ENCODE measurements at places on chromosomes 2 and 18. TPM values are rescaled to one million over a fixed set of nuclear protein-coding genes. Genes with fewer than 3 reads are reported as not detected.
A peak's percentile ranks its signal among the peaks of the same experiment; 100 is the strongest.

Gene SLC19A3
- 1.1 TPM for total RNA-seq

DNA sequence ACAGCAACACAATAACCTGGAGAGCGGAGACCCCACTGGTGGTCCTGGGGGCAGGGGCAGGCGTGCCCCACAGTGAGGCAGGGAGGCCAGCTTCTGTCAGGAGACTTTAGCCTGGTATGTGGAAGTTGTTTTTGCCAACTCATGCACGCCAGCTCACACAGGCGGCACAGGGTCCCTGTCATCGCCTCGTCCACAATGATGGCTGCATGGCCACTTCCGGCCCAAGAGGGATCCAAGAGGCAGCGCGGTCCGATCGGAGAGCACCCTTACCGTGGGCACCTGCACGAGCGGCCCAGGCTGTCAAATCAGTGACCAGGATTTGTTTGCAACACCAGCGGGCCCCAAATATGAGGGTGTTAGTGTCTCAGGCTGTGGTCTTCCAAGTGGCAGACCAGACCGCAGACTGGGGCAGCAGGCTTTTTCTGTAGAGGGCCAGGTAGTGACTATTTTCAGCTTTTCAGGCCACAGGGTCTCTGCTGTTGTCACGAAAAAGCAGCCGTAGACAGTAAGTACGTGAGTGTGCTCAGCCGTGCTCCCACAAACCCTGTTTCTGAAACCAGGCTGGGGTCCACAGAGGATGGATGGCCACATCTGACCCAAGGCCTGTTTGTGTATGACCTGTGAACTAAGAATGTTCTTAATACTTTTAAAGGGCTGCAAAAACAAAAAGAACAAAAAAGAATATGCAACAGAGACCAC lies 21.2 kb downstream of the SNED1 start:
- H3K27ac ChIP-seq, result no peak overlapping the region
- no peak for DNase-seq
- H3K4me1 ChIP-seq, result no peaks in the 10 kb centered on the region
- no peaks in the 10 kb centered on the region for H3K27me3 ChIP-seq
- H3K36me3 ChIP-seq, result no peaks in the 10 kb centered on the region

Gene MAIP1
- 23.7 TPM for total RNA-seq

DNA sequence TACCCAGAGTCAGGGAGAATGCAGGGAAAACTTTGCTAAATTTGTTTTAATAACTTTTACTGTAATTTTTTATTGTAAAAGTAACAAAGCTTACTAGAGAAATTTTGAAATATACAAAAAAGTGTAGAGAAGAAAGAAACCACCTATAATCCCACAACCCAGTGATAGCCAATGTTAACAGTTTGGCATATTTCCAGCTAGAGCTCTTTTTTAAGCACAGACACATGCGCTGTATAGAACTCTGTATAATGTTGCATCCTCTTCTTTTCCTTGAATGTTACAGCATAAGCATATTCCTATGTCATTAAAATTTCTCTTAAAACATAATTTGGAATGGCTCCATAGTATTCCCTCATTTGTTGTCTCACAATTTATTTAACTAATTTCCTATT lies 37.4 kb upstream of the EPAS1 start:
- no peak overlapping the region for H3K4me3 ChIP-seq
- H3K27ac ChIP-seq, result no peak overlapping the region
- H3K36me3 ChIP-seq, result no peaks in the 10 kb centered on the region

DNA sequence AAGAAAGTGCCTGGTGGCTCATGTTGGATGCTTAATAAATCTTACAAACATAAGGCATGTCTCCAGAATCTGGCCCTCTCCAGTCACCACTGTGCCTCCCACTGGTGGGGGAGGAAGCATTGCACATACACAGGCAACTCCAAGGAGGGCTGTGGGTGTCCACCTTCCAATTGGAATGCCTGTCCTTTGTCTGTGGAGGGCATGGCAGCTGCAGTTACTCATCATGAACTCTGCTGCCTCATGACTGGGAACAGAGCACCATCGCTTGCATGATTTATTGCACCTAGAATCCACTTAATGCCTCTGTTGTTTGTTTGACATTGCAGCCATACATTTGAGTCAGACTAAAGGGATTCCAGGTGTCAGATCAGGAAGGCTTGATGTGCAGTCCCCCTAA lies 278.9 kb downstream of the PRKCE start:
- no peak for DNase-seq
- no peak overlapping the region for H3K27ac ChIP-seq

- no peak for DNase-seq
- H3K27me3 ChIP-seq, result no peaks in the 10 kb centered on the region
- H3K4me1 ChIP-seq, result no peaks in the 10 kb centered on the region
- no peak overlapping the region for H3K27ac ChIP-seq
- no peak overlapping the region for H3K4me3 ChIP-seq
- peaks cover 40% of the 10 kb centered on the region for H3K36me3 ChIP-seq
Observed at GRCh38 chr2:200431996-200432705, 77.7 kb downstream of the KCTD18 start.

DNA sequence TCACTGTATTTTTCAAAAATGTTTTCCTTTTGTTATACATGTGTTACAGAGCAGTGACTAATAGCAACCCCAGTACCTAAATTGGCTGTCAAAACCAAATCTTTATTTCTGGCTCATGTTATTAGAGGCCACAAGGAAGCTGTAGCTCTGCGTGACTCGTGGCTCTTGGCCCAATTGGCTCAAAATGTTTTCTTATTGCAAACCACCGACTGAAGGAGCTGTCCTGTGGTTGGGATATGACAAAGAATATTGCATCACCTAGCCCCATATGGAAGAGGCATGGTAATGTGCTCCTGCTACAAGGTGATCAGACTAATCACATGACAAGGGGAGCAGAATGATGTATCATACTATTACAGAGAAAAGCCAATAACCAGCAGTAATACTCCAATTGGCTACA lies 1058.5 kb downstream of the CBLN2 start:
- H3K27ac ChIP-seq, result no peak overlapping the region
- no peaks in the 10 kb centered on the region for H3K4me1 ChIP-seq
- no peaks in the 10 kb centered on the region for H3K36me3 ChIP-seq
- H3K4me3 ChIP-seq, result no peak overlapping the region
- no peaks in the 10 kb centered on the region for H3K27me3 ChIP-seq

Gene RAD51AP2
- 0.18 TPM for total RNA-seq

DNA sequence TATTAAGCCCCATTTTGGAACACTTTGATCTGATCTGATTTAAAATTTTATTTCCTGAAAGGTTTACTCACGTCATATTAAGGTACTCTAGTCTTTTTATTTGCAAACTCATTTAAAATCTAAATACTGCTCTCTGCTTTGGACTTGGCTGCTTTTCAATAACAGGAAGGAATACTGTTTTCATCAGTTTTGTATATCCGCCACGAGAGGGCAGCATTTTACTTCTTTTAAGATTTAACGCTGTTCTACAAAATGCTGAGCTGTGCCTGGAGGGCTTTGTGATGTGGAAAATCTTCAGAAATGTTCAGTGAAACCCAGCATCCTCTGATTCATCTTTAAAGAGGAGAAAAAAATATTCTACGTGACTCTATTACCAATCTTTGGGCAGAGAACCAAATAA lies 37.5 kb upstream of the SLC38A11 start:
- peak; percentile 71 for DNase-seq
- no peaks in the 10 kb centered on the region for H3K4me1 ChIP-seq
- no peak overlapping the region for H3K27ac ChIP-seq
- no peak overlapping the region for H3K4me3 ChIP-seq

DNA sequence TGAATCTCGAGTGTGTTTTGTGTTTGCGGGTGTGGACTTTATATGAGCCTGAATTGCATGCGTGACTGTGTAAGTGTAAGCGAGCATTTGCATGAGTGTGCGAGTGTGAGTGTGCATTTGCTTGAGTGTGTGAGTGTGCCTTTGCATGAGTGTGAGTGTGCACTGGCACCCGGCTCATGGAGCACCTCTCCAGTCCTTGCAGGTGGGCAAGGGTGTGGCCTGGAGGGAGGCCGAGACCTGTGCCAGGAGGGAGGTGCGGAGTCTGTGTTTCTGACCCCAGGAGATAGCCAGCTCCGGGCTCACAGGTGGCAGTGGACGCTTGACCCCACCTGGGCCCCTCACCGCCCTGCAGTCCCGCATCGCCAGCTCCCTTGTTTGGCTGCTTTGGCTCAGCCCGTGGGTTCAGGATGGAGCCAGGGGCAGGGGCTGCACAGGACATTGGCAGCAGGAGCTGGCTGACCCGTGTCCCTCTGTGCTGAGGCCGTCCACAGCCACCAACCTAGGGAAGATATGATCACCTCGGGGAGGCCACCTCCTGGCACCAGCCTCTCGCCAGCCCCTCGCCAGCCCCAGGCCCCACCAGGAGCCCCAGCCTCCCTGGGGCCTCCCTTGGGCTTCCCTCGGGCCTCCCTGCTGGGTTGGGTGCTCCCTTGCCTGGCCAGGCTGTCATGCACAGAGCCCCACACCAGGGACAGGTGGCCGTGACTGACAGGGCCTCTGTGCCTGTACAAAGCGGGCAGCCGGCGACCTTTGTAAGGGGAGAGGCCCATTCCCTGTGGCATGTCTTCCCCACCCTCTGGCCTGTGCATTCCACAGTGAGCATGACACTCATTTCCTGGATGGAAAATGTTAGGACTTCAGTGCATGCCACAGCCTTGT lies 81.6 kb downstream of the PTGR3 start:
- H3K27me3 ChIP-seq, result no peaks in the 10 kb centered on the region
- H3K36me3 ChIP-seq, result no peaks in the 10 kb centered on the region
- no peak overlapping the region for H3K4me3 ChIP-seq
- no peak overlapping the region for H3K27ac ChIP-seq

GRCh38 chr2:191489177-191489576 lies 188.8 kb upstream of the NABP1 start:
- DNase-seq, result no peak
- no peaks in the 10 kb centered on the region for H3K4me1 ChIP-seq
- H3K27me3 ChIP-seq, result no peaks in the 10 kb centered on the region
- no peak overlapping the region for H3K4me3 ChIP-seq
- H3K27ac ChIP-seq, result no peak overlapping the region

- H3K27ac ChIP-seq, result no peak overlapping the region
- no peaks in the 10 kb centered on the region for H3K27me3 ChIP-seq
- DNase-seq, result peak; percentile 45
- H3K4me1 ChIP-seq, result no peaks in the 10 kb centered on the region
- no peak overlapping the region for H3K4me3 ChIP-seq
Observed at GRCh38 chr2:130286983-130287655, 55.6 kb upstream of the IMP4 start.

GRCh38 chr2:212494418-212495020 lies 44.1 kb downstream of the ERBB4 start:
- H3K36me3 ChIP-seq, result no peaks in the 10 kb centered on the region
- no peak overlapping the region for H3K27ac ChIP-seq
- DNase-seq, result no peak

Gene SFTPB
- total RNA-seq, result not detected

Gene PDCD1
- 0.23 TPM for total RNA-seq
